ENCODE measurements at places on chromosomes 7 and 10.
A peak's percentile ranks its signal among the peaks of the same experiment; 100 is the strongest.

GRCh38 chr7:8908889-8909288, 475.5 kb downstream of the NXPH1 start:
- DNase-seq: no peak

- DNase-seq: no peak
Observed at GRCh38 chr10:89909752-89910151, 208.4 kb downstream of the KIF20B start.

GRCh38 chr10:101903827-101904550, 60.4 kb upstream of the KCNIP2 start:
- DNase-seq: no peak

DNA sequence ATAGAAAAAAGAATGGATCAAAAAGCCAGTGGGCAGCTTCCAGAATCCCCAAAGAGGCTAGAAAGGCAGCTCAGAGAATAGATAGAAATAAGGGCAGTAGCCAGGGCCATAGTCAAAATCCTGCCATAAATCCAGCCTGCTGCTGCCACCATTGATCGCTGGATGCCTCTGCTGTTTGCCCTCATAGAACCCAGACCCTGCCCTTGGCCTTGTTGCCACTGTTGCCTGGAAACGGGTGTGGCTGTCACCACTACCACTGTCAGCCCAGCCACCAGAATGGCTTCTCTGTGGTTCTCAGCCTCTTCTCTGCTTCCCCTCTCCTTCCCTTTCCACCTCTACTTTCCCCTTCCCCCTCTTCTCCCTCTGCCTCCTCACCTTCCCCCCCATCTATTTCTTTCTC, 57.8 kb downstream of the HHEX start:
- no peak for DNase-seq

GRCh38 chr10:80372675-80373074, 16.1 kb downstream of the DYDC2 start:
- no peak for DNase-seq

GRCh38 chr7:118094044-118094443, 89.9 kb upstream of the LSM8 start:
- DNase-seq: no peak

- no peak for DNase-seq
Observed at GRCh38 chr10:92264249-92264648, 26.6 kb downstream of the CPEB3 start.

DNA sequence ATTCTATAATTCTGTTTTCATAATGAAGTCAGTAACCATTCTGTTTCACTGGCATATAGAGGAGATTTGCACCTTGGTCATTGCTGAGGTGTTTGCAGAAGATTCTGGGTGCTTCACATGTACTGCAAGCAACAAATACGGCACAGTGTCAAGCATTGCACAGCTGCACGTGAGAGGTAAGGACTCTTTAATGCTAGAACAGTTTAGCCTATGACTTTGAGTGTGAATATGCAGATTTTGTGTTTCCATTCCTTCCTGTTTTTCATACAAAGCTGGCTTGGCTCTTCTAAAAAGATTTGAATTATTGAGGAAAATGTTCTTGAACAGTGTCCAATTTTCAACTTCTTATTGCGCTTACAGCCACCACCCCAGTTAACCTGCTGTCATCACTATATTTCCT, 56.4 kb downstream of the MYPN start:
- no peak for DNase-seq

DNA sequence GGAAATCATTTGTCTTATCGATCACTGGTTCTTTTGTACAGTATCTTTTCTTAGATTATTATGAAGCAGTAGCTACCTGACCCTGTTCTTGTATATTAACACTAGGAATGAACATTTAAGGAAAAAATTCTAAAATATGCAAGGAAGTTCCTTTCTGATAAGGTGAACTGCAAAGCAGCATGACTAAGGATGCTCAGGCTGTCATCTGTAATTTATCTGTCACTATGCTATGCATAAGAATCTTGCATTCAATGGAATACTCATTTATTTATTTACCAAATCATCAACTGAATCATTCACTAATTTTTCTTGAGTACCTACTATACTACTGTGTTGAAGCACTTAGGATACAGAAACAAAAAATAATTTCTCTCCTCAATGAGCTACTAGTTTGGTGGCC, 5.8 kb downstream of the GSDME start:
- DNase-seq: no peak

- no peak for DNase-seq
Observed at GRCh38 chr7:78326876-78327275, 528.3 kb downstream of the PHTF2 start.

GRCh38 chr10:95405655-95406054, 114.9 kb upstream of the PDLIM1 start:
- no peak for DNase-seq

DNA sequence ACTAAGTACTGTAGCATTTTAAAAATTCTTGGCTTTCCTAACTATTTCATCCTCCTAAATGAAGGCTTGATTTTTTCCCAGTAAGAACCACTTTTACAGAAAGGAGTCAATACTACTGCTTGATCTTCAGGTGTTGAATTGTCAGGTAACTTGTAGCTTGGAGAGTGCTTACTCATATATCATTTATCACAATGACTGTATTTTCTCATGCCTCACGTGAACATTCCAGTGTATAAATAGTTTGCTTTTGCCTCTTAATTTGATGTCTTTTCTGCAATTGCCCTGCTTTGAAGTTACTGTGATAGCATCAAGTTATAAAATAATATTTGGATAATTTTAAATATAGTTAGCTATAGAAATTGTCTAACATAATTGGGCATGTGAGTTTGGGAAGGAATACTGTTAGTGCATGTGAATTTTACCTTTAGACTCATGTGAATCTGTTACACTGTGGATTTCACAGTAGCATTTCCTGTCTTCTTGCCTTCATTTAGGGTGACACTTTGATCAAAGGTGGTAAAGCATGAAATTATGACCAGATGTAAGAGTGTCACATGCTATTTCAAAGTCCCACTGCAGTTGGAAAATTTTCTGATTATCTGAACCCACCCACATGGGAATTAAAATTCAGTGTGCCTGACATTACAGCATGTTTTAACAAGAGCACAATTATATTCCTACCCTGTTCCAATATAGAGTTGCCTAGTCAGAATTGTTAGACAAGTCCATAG, 962.8 kb downstream of the DNAJB9 start:
- DNase-seq: no peak

DNA sequence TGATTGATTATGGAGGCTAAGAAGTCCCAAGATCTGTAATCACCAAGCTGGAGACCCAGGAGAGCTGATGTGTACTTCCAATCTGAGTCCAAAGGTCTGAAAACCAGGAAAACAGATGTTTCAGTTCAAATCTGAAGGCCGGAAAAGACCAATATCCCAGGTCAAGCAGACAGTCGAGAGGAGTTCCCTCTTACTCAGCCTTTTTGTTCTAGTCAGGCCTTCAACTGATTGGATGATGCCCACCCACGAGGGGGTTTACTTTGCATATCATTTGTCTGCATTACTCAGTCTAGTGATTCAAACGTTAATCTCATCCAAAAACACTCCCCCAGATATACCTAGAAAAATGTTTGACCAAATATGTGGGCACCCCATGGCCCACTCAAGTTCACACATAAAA, 7.4 kb upstream of the ARID5B start:
- no peak for DNase-seq

DNA sequence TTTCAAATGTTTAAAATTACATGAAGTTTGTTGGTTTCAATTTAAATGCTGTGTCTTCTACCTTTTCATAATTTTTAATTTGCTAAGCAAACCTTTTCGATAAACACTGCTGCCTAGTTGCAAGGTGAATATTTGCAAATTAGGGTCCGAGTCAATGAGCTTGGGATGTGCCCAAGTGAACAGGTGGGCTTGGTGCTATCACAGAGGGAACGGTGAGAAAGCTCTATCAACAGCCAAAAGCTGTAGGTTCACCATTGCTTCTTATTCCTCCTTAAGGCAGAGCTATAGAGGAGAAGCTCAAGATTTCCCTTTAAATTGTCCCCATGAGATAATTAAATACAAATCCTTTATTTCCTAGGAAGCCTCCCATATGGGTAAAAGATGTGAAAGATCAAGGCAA, 245.3 kb upstream of the CELF2 start:
- DNase-seq: no peak

DNA sequence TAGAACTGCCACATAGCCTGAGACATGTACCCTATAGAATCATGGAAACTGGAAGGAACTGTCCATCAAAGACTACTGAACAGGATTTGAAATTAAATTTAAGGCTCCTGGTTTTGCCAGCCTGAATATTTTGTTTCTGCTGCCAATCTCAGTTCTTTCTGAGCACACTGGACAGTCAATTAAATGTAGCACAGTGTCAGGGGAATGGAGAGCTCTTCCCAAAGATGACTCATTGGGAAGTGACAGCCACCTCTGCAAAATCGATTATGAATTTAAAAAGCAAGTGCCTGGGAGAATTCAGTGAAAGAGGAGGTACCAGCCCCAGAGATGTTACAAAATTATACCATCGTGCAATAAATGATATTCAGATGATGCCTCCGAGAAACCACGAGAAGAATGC, 47.8 kb downstream of the CPXM2 start:
- DNase-seq: no peak

GRCh38 chr10:132554991-132555647, 17.5 kb downstream of the INPP5A start:
- DNase-seq: peak; percentile 64

- DNase-seq: no peak
Observed at GRCh38 chr10:70742537-70743429, 42.4 kb downstream of the TBATA start.

GRCh38 chr7:76315364-76315763, 12.9 kb downstream of the HSPB1 start:
- no peak for DNase-seq

DNA sequence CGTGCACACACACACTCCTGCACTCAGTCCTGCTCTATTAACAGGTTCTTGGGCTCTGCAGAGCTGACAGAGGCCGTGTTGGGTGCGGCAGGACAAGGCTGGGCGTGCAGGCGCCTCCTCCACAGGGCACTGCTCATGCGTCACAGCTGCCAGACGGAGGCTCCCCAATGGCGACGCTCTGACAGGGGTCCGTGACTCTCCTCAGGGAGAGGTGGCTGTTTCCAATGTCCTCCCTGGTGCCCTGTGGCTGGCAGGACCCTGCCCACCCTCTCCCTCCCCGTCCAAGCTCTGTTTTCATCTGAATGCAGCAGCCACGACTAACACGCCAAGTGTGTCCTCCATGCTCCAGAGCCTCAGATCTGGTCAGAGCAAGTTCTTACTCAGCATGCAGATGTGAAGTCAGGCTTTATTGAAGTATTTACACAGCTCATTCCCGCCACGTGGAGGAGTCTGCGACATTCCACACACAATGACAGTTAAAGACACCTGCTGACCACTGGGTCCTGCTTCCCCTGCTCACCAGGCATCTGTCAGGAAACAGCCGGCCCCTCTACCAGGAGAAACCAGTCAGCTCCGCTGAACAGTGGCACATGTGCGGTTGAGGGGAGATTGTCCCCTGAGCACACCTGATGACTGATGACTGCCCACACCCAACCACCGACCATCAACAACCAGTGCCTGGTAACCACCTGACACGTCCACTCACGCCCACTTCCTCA, 116.7 kb downstream of the VIPR2 start:
- no peak for DNase-seq

- DNase-seq: no peak
Observed at GRCh38 chr7:124686543-124687171, 78.9 kb downstream of the GPR37 start.

DNA sequence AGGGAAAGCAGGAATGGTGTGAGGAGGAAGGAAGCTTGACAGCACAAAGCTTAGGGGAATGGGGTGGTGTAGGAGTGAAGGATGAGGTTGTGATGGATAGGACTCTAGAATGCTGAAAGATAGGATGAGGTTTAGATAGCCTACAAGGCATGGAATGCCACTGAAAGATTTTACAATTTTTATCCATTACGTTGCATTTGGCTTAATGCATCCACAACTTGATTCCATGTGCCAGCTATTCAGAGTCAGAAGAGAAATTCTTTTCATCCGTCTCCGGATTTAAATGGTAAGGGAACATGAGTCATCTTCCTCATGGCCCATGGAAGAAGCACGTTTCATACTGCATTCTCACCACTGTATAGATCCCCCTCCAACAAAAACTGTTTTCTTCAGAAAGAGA, 212.4 kb upstream of the BMPER start:
- DNase-seq: no peak

DNA sequence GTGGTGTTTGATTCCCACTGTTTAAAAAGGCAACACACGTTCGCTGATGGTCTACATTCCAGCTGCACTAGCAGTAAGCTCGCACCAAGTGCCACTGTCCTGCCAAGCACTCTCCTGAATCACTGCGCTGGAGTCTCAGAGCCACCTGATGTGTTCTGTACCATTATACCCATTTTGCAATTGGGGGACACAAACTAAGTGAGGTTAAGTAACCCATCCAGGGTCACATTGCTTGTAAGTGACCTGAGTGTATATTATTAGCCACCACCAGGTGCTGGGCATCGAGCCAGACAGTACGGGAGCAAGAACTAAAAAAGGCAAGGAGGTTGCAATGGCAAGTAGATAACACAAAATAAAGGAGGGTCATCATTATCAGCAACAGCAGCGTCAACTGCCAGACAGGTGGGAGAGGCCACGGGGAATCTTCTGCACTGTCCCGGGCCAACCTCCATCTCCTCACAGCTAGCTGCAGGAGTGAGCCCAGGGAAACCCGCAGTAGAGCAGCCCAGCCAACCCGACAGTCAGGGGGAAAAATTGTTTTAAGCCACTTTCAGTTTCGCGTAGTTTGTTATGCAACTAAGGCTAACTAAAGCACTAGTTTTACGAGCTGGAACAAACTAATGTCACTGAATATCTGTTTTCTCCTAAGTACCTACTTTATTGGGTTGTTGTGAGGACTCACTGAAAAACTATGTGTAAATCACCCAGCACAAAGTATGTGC, 712 bp upstream of the CPVL start:
- no peak for DNase-seq

GRCh38 chr7:509426-510130, 10.1 kb downstream of the PDGFA start:
- no peak for DNase-seq

- no peak for DNase-seq
Observed at GRCh38 chr10:117362313-117362712, 12.9 kb downstream of the PDZD8 start.

DNA sequence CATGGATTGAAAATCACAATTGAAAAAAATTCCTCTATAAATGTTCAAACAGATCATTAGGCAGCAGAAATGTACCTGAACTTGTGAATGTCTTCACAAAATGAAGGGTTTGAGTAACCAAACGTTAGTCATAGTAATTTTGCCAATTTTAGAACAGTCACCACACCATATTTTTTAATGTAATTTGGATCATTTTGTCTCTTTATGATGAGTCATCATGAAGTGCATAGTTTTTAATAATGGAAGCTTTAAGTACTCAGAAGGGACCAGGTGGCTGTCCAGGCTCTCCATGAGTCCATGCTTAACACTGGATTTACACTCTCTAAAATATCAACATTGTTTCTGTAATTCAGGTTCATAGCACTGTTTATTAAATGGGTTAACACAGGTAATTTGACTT, 219.2 kb downstream of the ETV1 start:
- DNase-seq: no peak

- DNase-seq: no peak
Observed at GRCh38 chr10:60434418-60435046, 44.9 kb upstream of the ANK3 start.

GRCh38 chr10:32318476-32318896, 28.5 kb downstream of the EPC1 start:
- DNase-seq: no peak
